ENCODE measurements at places on chromosomes 2 and 18.

DNA sequence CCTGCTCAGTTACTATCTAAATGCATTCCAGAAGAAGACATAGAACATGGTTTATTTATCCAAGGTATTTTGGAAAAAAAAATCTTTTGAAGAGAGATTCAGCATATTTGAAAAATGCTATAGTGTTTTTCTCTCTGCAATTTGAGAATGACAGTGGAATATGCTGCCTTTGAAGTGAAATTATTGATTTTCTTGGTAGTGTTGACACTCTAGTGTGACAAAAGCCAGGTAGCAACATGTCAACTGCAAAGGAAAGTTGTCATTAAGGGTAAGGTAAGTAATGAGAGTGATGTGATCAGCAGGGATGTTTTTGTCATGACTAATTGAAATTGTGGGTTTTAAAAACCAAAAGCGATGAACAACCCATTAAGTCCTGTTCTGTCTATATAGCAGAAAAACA, 1387.1 kb upstream of the TMEFF2 start:
- no peak for DNase-seq

DNA sequence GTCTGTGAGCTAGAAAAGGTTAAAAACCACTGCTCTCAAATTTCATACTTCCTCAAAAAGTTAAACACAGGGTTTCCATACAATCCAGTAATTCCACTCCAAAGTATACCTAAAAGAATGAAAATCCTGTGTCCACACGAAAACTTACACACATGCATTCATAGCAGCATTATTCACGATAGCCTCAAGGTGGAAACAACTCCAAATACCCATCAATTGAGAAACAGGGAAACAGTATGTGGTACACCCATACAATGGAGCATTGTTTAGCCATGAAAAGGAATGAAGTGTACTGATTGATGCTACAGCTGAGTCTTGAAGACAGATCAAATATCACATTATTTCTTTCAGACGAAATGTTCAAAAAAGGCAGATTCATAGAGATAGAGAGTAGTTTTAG, 36.7 kb downstream of the UXS1 start:
- no peak for DNase-seq

GRCh38 chr2:129748653-129749052, 230.8 kb upstream of the RAB6C start:
- DNase-seq, result no peak

GRCh38 chr18:77164763-77165485, 32.3 kb upstream of the MBP start:
- no peak for DNase-seq

DNA sequence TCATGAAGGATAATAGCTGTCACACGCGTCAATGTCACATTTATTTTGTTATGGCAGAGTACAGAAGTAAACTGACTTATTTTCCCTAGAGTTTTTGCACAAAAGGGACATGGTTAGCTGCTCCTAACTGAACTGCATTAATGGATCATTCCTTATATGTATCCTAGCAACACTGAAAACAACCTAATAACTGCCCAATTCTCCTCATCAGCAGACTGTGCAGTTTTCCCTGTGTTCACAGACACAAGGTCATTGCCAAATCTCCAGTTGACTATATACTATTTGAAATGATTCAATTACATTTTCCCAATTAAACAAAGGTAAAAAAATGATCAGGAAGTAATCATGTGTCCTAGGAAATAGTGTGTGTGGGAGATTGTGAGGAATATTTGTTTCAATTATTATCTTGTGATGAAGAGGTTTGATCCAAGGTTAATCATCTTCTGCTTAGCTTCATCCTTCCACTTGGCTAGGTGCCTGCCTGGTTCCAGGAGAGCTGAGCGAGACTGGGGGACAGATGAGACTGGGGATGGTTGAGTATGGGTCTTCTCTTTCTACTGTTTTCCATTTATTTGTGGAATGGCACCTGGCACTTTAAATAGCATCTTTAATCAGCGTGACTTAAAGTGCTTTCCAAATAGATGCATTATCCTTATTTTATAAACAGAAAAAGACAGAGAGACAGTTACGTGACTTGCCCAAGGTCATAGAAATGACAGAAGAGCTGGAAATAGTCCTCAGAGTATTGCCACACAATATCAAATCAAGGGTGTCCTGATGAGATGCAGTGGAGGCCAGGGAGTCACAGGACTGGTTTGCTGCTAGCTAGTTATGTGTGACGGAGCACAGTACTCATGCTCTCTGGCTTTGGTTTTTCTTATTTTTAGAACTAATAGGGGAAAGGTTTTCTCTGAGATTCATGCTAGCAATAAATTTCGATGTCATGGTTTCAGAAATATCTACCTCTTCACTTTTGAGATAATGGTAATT, 335.6 kb downstream of the PIK3C3 start:
- no peak for DNase-seq

- DNase-seq, result no peak
Observed at GRCh38 chr18:79884963-79885728, 66.3 kb downstream of the SLC66A2 start.

DNA sequence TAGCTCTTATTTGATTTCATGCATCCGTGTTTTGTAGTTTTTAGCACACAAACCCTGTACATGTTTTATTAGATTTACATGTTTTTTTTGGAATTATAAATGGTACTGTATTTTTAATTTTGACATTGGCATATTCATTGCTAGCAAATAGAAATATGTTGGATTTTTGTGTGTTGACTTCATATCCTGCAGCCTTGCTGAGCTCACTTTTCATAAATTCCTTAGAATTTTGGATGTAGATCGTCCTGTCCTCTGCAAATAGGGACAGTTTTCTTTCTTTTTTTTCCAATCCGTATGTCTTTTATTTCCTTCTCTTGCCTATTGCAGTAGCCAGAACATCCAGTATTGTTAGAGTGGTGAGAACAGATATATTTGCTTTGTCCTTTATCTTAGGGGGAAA, 46.7 kb upstream of the GPR17 start:
- DNase-seq, result no peak

DNA sequence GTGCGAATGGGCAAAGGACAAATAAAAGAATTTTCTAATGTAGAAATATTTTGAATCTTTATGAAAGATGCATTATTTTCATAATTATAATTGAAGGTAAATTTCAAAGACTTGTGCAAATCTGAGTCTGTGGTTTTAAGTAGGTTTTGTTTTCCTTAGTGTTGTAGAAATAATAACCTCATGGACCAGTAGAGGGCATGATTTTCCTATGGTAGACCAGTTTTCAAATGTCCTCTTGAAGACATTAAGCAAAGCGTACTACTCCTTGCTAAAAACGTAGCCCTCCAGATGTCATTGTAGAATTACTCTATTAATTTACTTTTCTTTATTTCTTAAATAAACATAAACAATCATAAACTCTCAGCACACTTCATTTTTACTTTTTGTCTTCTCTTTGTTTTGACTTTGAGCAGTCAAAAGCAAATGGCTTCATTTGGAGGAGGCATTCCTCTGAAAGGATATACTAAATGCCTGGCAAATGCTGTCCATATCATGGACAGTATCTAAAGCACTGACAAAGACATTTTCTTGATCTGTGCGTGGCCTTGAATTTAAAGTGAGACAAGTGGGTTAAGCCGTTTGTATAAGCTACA, 85.8 kb upstream of the FAM237A start:
- DNase-seq, result no peak

DNA sequence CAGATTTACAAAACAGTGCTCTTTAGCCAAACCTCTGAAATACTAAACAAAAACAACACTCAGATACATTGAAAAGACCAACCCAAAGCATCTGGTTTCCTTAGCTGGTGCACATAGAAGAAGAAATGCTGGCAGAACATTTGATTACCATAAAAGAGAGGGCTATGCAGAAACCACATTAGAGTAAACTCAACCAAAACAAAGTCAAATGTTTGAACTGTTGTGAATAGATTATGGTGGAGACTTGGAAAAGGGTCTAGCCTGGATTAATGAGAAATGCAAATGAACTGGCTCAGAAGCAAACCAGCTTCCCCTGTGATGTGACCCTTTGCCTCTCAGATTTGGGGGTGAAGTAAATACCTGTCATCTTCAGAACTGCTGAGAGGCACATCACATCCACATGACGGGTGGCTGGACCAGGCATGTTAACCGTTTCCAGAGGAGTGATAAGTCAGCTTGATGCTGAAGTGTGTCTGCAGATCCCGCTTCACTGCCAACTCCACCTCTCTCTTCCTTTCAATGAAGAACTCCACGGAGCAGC, 153.0 kb downstream of the NRP2 start:
- DNase-seq, result no peak

DNA sequence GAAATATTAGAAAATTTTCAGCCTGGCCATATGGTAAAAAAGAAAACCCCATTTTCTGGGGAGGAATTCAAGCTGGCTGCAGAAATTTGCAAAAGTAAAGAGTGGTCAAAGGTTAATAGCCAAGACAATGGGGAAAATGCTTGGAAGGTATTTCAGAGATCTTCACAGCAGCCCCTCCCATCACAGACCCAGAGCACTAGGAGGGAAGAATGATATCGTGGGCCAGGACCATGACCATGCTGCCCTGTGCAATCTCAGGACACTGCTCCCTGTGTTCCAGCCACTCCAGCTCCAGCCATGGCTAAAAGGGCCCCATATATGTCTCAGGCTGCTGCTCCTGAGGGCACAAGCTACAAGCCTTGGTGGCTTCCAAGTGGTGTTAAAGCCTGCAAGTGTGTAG, 93.9 kb upstream of the AGAP1 start:
- DNase-seq, result no peak

DNA sequence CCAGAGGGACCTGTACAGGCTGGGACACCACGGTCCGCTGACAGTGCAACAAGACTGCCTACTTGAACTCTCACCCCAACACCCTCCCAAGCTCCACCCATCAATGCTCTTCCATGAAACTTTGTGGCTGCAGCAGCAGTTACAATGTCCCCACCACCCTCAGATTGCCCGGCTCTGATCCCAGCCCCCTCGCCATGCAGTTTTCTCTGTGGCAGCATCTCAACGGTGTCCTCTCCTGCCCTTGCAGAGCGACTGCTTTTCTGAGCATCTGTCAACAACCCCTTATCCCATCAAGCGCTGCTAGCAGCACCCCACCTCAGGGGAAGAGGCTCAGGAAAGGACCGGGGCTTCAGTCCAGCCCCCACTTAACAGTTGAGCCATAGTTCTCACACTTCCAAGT, 137.1 kb upstream of the NDUFV2 start:
- no peak for DNase-seq

DNA sequence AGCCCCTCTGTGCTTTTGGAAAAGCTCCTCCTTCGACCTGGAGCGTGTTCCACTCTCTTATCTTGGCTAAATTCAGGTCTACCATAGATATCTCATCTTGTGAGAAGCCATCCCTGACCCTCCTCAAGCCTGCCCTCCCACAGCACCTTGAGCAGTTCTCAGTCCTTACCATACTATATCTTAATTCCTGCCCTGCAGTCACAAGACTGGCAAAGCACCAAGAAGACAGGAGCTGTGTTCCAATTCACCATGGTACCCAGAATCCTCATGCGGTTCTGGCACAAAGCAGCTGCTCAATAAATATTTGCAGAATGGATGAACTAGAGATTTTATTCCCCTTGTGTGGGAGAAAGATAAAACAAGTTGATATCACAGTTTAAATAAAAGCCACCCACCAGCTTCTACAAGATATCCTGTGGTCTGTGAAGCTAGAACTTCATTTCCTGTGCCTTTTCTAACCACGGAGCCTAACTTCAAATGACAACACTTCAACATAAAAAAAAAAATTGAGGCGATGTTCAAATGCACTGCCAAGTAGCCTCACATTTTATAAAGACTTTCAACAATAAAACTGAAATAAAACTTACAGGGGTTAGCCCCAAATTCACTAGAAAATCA, 19.5 kb downstream of the MARCHF4 start:
- no peak for DNase-seq

GRCh38 chr2:134771313-134771801, 52.6 kb upstream of the TMEM163 start:
- DNase-seq, result no peak

GRCh38 chr18:2805970-2806943, 40.5 kb upstream of the EMILIN2 start:
- no peak for DNase-seq

DNA sequence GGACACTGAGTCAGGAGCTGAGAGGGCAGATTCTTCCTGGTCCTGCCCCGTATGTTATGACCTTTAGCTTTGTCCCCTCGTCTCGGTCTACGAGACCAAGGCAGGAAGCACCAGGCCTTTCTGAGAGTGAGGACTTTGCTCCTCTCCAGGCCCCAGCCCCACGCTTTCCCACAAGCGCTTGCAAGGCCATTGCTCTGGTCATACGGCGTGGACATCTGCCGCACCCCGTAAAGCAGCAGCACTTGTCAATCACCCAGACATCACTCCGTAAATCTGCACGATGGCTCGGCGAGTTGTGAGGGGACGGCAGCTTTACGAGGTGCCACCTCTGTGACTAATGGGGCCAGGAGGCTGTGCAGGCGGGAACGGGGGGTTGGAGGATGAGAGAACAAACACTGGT, 100.8 kb upstream of the TWIST2 start:
- no peak for DNase-seq

- no peak for DNase-seq
Observed at GRCh38 chr18:43382641-43383403, 105.5 kb upstream of the SYT4 start.

DNA sequence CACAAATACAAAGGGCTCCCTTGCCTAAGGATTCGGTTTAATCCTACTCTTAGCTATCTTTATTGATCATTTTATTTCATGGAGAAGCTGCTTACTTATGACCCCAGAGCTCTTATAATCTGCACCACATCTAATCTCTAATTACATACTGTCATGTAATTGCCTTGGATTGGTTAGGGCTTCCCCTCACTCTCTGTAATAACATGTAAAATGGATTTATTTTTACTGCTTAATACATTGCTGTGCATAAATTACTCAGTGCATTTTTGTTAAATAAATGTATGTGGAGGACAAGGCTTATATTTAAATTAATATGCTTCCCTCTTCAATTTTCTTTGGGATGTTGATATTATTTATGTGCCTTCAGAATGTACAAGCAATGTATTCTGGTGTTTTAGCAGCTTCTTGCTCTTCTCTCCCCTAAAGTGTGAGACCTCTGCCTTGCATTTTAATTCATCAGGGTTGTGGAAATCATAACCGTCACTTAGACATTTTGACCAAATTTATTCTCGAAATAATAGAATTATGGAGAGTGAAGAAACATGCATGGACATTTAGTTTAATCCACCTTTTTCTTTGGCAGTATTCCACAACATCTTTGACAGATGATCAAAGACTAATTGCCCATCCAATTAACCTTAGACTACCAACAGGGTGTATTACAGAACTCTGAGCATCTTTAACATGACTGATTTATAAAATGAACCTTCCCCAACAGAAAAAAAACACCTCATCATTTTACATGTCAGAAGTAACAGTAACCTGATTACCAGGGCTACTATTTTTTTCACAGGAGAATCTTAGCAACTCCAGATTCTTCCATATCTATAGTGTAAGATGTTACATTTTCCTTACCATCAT, 692.6 kb downstream of the LRRTM4 start:
- no peak for DNase-seq

- DNase-seq, result no peak
Observed at GRCh38 chr18:40812981-40813515, 1142.0 kb upstream of the PIK3C3 start.

DNA sequence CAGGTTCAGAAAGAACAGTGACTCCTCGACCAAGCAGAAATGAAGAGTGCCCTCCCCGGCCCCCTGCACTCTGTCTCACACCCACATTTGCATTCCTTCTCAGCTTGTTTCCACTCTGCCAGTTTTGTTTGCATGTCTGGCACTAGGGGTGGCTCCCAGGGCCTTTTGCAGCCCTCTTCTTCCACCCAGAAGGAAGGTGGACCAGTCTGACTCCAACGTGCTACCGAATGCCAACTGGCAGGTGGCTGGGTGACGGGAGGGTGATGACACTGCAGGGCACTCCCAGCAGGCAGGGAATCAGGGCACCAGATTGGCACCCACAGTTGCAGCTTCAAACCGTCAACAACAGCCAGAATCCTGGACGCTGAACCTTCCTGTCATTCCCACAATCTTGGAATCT, 371.1 kb downstream of the TXNL1 start:
- no peak for DNase-seq
